ENCODE measurements at places on chromosomes 7 and 10. TPM values are rescaled to one million over a fixed set of nuclear protein-coding genes. Genes with fewer than 3 reads are reported as not detected.
A peak's percentile ranks its signal among the peaks of the same experiment; 100 is the strongest.

The SPOCK2 gene
- 10.0 TPM for total RNA-seq

GRCh38 chr7:40234046-40234445 lies 99.2 kb downstream of the SUGCT start:
- no peak overlapping the region for H3K4me3 ChIP-seq
- H3K36me3 ChIP-seq, result no peaks in the 10 kb centered on the region
- H3K4me1 ChIP-seq, result no peaks in the 10 kb centered on the region
- H3K27me3 ChIP-seq, result no peaks in the 10 kb centered on the region
- DNase-seq, result no peak

GRCh38 chr7:39536951-39537350 lies 29.3 kb upstream of the YAE1 start:
- DNase-seq, result no peak
- no peaks in the 10 kb centered on the region for H3K36me3 ChIP-seq
- no peak overlapping the region for H3K27ac ChIP-seq
- no peak overlapping the region for H3K4me3 ChIP-seq
- no peaks in the 10 kb centered on the region for H3K4me1 ChIP-seq

DNA sequence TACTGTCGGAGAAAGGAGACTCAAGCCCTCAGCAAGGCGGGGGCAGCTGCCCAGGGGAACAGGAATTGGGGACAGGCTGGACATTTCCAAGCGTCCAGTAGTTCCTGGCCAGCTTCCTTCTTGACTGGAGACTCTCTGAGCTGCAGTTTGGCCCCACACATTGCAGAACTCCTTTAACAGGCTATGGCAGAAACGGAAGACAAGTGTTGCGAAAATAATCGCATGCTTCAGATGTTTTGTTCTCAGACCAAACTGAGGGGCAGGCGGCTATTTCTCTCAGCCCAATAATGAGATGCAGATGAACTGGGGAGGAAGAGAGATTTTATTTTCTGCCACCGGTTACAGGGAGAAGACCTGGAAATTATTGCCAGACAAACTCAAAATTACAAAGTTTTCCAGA lies 88.0 kb upstream of the PFKP start:
- H3K27ac ChIP-seq, result no peak overlapping the region
- no peak overlapping the region for H3K4me3 ChIP-seq
- DNase-seq, result no peak
- no peaks in the 10 kb centered on the region for H3K4me1 ChIP-seq
- no peaks in the 10 kb centered on the region for H3K27me3 ChIP-seq
- no peaks in the 10 kb centered on the region for H3K36me3 ChIP-seq

DNA sequence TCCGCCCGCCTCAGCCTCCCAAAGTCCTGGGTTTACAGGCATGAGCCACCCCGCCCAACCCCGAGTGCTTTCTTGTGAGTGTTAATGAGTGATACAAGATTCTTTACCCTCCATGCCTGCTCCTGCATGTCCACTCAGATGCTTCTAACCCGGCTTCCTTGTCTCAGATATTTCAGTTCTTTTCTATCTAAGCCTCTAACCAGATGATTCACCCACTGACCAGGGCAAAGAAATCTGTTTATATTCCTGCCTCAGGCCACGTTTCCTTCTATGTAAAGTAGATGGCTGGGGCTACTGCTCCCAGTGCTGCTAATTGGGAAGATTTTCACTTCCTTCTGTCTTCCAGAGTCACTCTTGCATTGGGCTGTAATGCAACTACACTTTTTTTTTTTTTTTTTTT lies 395.1 kb upstream of the ANKRD30A start:
- no peak overlapping the region for H3K27ac ChIP-seq
- no peaks in the 10 kb centered on the region for H3K4me1 ChIP-seq
- H3K36me3 ChIP-seq, result no peaks in the 10 kb centered on the region
- no peak for DNase-seq
- no peak overlapping the region for H3K4me3 ChIP-seq

GRCh38 chr10:20959242-20959641 lies 62.1 kb upstream of the NEBL start:
- no peaks in the 10 kb centered on the region for H3K4me1 ChIP-seq
- H3K4me3 ChIP-seq, result no peak overlapping the region
- H3K36me3 ChIP-seq, result no peaks in the 10 kb centered on the region
- no peaks in the 10 kb centered on the region for H3K27me3 ChIP-seq
- no peak overlapping the region for H3K27ac ChIP-seq
- no peak for DNase-seq

DNA sequence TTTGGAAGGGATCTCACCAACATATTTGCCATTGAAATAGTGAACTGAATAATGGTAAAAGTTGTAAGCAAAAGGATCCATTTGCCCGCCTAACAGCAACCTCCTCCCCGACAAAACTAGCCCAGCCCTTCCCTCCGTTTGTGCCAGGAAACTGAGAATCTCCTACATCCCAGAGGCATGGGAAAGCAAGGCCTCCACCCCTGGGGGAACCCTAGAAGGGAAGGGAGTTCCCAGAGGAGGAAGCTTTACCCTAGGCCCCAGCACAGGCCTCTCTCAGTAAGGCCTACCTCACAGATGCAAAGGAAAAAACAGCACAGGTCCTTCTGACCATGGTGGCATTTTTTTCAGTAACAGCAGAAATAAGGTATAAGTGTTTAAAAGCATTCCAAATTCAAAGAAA lies 229.7 kb downstream of the ELMO1 start:
- no peak overlapping the region for H3K4me3 ChIP-seq
- no peaks in the 10 kb centered on the region for H3K27me3 ChIP-seq
- no peak overlapping the region for H3K27ac ChIP-seq
- DNase-seq, result no peak
- H3K36me3 ChIP-seq, result no peaks in the 10 kb centered on the region
- no peaks in the 10 kb centered on the region for H3K4me1 ChIP-seq

The UNC5B gene
- 1.8 TPM for total RNA-seq

- no peak overlapping the region for H3K4me3 ChIP-seq
- no peaks in the 10 kb centered on the region for H3K4me1 ChIP-seq
- no peak for DNase-seq
- no peaks in the 10 kb centered on the region for H3K36me3 ChIP-seq
- H3K27me3 ChIP-seq, result no peaks in the 10 kb centered on the region
- no peak overlapping the region for H3K27ac ChIP-seq
These were observed 7.1 kb downstream of the UBE2D1 start for GRCh38 chr10:58341947-58342346.

DNA sequence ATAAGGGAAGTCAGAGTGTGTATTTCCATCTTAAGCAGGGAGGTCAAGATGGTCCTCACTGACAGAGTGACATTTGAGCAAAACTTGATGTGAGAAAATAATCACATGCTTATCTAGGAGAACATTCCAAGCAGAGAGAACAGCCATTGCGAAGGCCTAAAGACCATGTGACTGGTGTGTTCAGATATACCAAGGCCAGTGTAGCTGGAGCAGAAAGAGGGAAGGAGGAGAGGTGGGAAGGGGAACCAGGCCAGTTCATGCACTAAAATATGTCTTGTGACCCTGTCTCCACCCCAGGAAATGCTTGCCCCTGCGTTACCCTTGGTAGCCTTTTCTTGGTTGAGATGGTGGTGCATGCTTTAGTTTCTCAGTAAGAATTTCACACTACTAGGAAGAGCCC lies 77.4 kb downstream of the CACNB2 start:
- no peak overlapping the region for H3K27ac ChIP-seq
- DNase-seq, result no peak
- H3K4me1 ChIP-seq, result no peaks in the 10 kb centered on the region
- H3K36me3 ChIP-seq, result no peaks in the 10 kb centered on the region
- H3K4me3 ChIP-seq, result no peak overlapping the region

- H3K36me3 ChIP-seq, result no peaks in the 10 kb centered on the region
- H3K27me3 ChIP-seq, result no peaks in the 10 kb centered on the region
- H3K4me1 ChIP-seq, result peaks cover 8% of the 10 kb centered on the region
- no peak overlapping the region for H3K4me3 ChIP-seq
- no peak overlapping the region for H3K27ac ChIP-seq
- no peak for DNase-seq
These were observed 6.9 kb downstream of the CELF2 start for GRCh38 chr10:11024596-11024995.

- H3K4me3 ChIP-seq, result no peak overlapping the region
- DNase-seq, result no peak
- no peak overlapping the region for H3K27ac ChIP-seq
- H3K27me3 ChIP-seq, result no peaks in the 10 kb centered on the region
These were observed 577.7 kb upstream of the AUTS2 start for GRCh38 chr7:69020536-69020935.

The PAPSS2 gene
- total RNA-seq, result 8.2 TPM

The SORCS3 gene
- total RNA-seq, result 1.1 TPM

The TWIST1 gene
- total RNA-seq, result 3.9 TPM

- peak overlapping the region; percentile 58 for H3K27ac ChIP-seq
- DNase-seq, result peak; percentile 80
- no peaks in the 10 kb centered on the region for H3K27me3 ChIP-seq
- no peaks in the 10 kb centered on the region for H3K4me1 ChIP-seq
- H3K4me3 ChIP-seq, result no peak overlapping the region
These were observed 2.5 kb upstream of the MACC1 start for GRCh38 chr7:20219446-20220292.

GRCh38 chr7:94400022-94400421 lies 5.3 kb downstream of the COL1A2 start:
- no peak overlapping the region for H3K4me3 ChIP-seq
- DNase-seq, result no peak
- peaks cover 62% of the 10 kb centered on the region for H3K4me1 ChIP-seq
- H3K27me3 ChIP-seq, result no peaks in the 10 kb centered on the region

Measured in sigmoid colon (tissue), 7 donors.